Calu3 (cell line): ENCODE measurements at places on chromosomes 7 and 10. TPM values are rescaled to one million over a fixed set of nuclear protein-coding genes. Genes with fewer than 3 reads are reported as not detected.

IFIT1 gene
- 52.3 and 201 TPM in 2 replicates for total RNA-seq

PTPRZ1 gene
- 4.9 and 5.8 TPM in 2 replicates for total RNA-seq

RBP3 gene
- total RNA-seq: not detected in 2 replicates

SFTPA1 gene
- total RNA-seq: not detected in 2 replicates

NUDT1 gene
- 52.2 and 65.6 TPM in 2 replicates for total RNA-seq

ALOX5 gene
- 44.9 and 57.0 TPM in 2 replicates for total RNA-seq

MYO1G gene
- total RNA-seq: 0.33 and 0.39 TPM in 2 replicates

LIMK1 gene
- 32.2 and 34.4 TPM in 2 replicates for total RNA-seq
